NCI-H1105 (cell line): ENCODE measurements at places on chromosomes 7 and 10.

- DNase-seq: no peak
Measured at GRCh38 chr10:111367531-111367930, 290.7 kb downstream of the ADRA2A start.

GRCh38 chr10:73931767-73932619 lies 21.1 kb downstream of the PLAU start:
- no peak for DNase-seq

- DNase-seq: no peak
Measured at GRCh38 chr7:40239755-40240303, 105.0 kb downstream of the SUGCT start.

GRCh38 chr10:24255115-24255880 lies 46.4 kb downstream of the KIAA1217 start:
- no peak for DNase-seq

DNA sequence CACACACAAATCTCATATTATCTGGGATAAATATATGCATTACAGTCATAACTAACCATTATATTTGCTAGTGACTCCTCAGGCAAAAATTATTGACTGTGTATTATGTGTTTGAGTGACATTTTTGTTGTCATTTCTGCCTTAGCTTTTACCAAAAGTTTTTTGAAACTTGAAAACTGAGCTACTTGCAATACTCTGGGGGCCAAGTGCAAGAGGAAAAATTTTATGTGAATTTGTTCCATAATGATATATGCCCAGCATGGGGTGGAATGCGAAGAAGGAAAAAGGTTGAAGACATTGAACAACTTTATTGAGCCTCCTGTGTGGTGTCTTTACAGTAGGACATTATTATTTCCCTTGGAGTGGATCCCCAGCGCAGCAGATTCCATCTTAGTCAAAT lies 176.8 kb upstream of the FERD3L start:
- DNase-seq: no peak

DNA sequence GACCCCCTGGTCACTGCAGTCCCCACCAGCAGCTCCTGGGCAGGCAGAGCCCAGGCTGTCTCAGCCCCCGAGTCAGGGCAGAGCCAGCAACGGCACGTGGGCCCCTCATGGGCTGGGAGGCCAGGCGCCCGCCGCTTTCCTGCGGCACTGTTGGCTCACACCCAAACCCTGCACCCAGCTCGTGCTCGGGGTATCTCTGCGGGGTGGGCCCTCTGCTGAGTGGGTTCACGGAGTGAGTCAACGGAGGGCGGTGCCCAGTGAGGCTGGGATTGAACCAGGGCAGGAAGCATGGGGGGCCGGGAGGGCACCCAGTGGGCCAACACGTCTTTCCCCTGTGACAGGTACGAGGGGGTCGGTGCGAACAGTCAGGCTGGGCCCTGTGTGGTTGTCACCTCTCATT lies 28.9 kb downstream of the ADAP1 start:
- no peak for DNase-seq

DNA sequence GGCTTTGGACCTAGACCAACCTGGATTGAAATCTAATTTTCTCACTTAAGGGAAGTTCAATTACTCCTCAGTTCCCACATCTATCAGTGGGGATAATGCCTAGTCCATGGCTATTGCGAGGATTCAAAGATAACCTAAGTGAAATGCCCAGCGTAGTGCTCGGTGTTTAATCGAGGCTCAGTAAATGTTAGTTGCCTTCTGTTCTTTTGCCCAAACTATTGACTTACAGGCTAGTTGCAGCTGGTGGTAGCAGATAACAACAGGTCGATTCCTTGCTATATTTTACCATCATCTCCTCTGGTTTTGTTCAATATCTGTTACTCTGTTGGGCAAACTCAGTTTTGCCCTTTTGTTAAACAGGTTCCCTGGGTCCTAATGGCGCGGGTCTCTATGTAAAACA lies 22.8 kb downstream of the DNAH11 start:
- no peak for DNase-seq

GRCh38 chr10:121540732-121541395 lies 57.4 kb downstream of the FGFR2 start:
- DNase-seq: no peak

GRCh38 chr10:132254841-132255240 lies 52.9 kb downstream of the STK32C start:
- no peak for DNase-seq

GRCh38 chr10:76463111-76463510 lies 1031.7 kb downstream of the LRMDA start:
- no peak for DNase-seq

DNA sequence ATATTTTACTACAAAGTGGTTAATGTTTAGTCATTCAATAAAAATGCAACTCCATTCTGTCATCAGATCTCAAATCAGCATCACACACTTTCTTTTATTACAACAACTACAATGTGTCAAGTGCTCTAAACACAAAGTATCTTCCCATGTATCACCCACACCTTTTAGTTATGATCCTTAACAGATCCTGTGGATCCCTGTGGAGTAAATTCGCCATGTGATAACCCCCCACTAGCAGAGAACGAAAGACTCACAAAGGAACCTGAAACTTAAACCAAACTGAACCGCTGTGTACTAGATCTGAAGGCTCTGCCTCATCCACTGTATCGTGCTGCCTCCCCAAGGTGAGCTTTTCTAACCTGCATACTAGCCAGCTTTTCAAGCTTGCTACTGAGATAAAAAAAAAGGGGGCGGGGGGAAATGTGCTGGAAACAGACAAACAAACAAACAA lies 1.7 kb downstream of the DPY19L1 start:
- no peak for DNase-seq

- no peak for DNase-seq
Measured at GRCh38 chr7:84200859-84201258, 6.3 kb upstream of the SEMA3A start.

DNA sequence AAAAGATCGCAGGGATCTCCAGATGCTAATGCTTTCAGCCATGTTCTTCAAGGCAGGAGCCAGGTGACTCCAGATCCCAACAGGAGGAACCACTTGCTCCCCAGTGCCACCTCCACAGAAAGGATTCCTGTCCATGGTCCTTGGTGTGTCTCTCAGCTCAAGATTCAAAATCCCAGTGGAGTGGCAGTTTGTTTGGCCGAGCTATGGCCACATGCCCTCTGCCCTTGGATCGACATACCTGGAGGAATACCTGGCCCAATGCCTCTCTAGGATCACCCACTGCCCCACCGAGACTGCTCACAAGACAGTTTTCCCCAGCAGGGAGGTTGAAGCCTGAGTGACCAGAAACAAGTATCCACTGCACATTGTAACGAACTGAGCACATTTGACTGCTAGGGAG lies 3.9 kb upstream of the GPRIN2 start:
- no peak for DNase-seq

DNA sequence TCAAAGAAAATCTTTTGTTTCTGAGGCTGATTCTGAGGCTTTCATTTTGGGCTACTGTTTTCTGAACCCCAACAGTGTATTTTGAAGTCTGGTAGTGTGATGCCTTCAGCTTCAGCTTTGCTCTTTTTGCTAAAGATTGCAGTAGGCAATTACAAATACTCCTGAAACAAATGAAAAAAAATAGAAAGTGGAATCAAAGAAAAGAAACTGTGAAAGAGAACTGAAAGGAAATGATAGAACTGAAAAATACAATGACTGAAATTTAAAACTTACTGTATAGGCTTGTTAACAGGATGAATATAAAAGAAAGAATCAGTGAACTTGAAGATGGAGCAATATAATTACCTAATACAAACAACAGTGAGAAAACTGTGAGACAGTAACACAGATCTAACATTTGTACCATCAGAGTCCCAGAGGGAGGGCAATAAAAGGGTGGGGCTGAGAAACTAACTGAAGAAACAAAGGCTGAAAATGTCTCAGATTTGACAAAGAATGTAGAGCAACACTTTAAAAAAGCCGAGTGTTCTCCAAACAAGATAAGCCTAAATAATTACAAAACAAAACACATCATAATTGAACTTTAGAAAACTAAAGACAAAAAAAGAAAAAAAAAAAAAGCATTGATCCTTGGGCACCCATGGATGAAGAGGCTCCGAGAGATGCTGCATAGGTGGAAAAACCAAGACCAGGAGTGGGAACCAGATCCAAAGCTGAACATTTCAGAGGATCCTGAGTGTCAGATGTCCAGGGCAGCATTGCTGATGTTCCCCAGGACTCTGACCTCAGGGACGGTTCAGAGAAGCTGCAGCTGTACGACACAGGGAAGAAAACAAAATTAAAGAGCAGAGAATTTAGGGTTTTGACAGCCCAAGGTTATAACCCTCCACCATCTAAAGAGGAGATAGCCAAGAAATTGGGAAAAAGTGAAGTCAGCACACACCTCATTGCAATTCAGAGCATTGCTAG lies 223.2 kb upstream of the IGFBP3 start:
- DNase-seq: no peak

GRCh38 chr7:129684777-129685176 lies 73.3 kb downstream of the NRF1 start:
- no peak for DNase-seq

DNA sequence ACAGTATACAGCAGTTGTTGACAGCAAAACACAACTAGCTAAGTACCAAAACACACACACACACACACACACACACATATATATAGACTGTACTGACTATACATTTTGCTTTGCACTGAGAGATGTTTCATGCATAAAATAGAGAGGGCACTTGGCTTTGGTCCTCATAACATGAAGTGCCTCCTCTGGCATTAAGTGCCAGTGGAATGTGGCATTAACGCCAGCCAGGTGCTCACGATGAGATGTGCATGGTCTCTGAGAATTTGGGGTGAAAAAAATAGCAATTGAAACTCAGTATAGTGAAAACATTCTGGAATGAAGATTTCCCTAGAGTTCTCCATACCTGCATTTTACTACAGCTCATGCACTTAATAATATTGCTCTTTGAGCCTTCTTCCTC lies 70.0 kb upstream of the INSYN2A start:
- no peak for DNase-seq

DNA sequence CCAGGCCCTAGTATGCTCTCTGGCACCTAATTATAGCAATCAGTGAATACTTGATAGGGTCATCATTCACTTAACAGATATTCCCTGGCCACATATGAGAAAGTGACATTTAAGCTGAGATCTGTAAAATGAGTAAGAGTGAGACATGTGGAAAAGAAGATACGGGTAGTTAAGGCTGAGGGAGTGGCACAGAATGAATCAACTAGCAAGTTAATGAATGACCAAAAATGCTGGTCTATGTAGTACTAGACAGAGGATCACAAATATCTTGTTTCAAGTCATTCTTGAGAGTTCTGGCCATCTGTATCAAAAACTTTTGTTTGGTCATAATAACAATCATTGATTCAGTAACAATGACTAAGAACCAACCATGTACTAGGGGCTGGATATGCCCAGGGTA lies 954.9 kb downstream of the CNTNAP2 start:
- no peak for DNase-seq

DNA sequence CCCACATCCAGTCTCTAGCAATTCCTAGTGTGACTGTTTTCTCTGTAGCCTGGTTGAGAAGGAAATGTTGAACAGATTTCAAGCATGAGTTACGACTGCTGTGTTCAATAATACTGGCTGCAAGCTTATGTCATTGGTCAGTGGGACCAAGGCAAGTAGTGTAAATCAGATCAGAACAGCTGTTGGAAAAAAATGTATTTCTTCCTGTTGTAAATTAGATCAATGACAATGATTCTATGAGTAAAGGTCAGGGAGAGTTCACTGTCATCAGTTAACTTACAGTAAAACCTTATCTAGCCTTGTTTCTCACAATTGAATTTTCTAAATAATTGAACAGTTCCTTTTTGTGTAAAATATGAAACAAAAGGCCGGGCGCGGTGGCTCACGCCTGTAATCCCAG lies 6.7 kb downstream of the OTUD1 start:
- no peak for DNase-seq
